ENCODE measurements at places on chromosomes 4 and X.

DNA sequence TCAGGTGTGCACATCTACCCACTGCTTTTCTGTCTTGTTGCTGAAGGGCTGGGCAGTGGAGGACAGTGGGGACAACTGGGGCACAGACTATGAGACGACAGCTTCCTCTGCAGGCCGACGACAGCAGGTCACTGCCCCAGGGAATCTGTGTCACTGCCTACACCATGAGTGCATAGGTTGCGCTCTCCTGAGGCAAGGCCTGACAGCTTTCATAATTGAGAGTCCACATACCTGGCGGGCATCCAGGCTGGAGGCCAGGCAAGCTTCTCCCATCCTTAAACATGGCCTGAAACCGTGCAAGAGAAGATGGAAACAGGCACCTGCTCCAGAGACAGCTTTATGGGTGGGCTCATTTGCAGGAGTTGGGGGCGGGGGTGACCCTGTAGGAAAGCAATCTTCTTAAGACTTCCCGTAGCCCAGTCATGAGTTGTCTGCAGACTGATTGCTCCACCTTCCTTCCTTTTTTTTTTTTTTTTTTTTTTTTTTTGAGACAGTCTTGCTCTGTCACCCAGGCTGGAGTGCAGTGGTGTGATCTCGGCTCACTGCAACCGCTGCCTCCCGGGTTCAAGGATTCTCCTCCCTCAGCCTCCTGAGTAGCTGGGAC, 2.9 kb downstream of the ANOS1 start:
- DNase-seq: no peak

DNA sequence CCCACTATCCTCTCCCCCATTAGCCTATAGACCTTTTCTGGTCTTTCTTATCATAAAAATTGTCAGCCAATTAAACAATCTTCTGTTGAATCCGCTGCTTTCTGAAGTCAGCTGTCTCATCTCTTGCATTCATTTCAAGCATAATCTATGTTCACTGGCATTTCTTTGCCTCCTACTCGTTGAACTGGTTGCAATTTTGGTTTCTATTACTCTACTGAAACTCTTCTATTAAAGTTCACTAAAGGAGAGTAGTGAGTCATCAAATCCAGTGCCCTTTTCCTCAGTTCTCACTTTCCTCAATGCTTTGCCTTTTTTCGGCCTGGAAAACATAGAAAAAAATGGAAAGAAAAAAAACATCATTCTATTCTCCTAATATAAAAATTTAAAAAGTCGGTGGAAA, 23.9 kb upstream of the CXCL13 start:
- DNase-seq: no peak

- DNase-seq: no peak
These were observed 33.0 kb downstream of the TSPAN5 start for GRCh38 chr4:98625399-98625798.

DNA sequence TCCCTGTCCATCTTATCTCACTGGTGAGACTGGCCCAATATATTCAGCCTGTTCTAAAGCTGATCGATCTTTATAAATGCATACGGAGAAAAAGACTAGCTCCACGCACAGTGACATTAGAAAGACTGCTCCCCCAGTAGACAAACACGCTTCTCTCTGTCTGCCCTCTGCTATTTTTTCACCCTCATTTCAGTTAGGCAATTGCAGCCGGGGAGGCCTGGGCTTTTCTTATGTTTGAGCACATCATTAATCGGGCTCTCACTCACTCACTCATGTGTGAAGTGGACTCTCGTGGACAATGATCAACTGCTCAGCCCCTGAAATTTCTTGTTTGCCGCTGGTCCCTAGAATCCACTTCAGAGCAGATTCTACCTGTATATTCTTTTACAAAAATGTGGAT, 824.7 kb upstream of the TENM3 start:
- DNase-seq: no peak

GRCh38 chrX:19955306-19955705, 35.6 kb downstream of the BCLAF3 start:
- DNase-seq: no peak

DNA sequence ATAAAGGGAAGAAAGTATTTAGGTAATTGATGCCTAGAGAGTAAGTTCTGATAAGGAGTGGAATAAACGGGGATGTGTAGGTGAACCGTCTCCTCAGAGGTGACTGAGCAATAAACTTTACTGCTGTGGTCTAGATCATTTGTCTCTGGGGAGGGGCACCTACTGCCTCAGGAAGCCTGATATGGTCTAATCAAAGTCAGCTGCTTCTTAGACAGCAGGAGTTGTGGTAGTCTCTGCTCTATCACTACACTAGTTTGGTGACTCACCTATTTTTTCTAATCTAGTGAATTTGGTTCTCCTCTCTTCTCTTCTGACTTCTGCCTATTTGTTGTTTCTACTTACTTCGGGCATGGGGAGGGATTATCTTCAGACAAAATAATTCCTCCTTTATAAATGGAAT, 95.1 kb upstream of the STIM2 start:
- no peak for DNase-seq

All from stimulated activated CD4-positive, alpha-beta T cell treated with anti-CD3 and anti-CD28 coated beads, Interleukin-1b, Interleukin-23, amount 100 ng/mL, for 1 hour (primary cell).